Mammary epithelial cell (primary cell): ENCODE measurements at places on chromosomes 12 and 14. TPM values are rescaled to one million over a fixed set of nuclear protein-coding genes. Genes with fewer than 3 reads are reported as not detected.

Gene PPP2R5E
- 27.2 TPM for total RNA-seq

Gene GPR68
- not detected in 2 replicates for total RNA-seq

Gene ARHGEF25
- 2.1 and 2.6 TPM in 2 replicates for total RNA-seq

GRCh38 chr12:119373001-119373400, 38.5 kb downstream of the CCDC60 start:
- DNase-seq = no peak

Gene FOXN4
- total RNA-seq = not detected

DNA sequence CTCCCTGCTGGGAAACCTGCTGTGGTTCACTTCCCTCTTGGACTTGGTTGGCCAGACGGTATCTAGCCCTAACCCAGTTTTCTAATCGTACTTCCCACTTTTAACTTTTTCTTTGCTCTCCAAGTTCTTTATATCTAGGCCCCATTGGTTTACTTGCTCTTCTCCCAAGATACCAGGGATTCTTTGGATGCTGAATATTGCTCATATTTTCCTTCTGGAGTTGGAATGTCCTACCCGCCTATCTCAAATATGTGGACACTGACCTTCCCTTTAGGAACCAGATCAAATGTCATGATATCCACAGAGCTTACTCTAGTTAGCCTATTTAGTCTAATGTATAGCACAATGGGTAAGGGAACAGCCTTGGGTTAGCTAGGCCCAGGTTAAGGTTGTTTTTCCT, 228.6 kb downstream of the DACT1 start:
- DNase-seq = no peak

DNA sequence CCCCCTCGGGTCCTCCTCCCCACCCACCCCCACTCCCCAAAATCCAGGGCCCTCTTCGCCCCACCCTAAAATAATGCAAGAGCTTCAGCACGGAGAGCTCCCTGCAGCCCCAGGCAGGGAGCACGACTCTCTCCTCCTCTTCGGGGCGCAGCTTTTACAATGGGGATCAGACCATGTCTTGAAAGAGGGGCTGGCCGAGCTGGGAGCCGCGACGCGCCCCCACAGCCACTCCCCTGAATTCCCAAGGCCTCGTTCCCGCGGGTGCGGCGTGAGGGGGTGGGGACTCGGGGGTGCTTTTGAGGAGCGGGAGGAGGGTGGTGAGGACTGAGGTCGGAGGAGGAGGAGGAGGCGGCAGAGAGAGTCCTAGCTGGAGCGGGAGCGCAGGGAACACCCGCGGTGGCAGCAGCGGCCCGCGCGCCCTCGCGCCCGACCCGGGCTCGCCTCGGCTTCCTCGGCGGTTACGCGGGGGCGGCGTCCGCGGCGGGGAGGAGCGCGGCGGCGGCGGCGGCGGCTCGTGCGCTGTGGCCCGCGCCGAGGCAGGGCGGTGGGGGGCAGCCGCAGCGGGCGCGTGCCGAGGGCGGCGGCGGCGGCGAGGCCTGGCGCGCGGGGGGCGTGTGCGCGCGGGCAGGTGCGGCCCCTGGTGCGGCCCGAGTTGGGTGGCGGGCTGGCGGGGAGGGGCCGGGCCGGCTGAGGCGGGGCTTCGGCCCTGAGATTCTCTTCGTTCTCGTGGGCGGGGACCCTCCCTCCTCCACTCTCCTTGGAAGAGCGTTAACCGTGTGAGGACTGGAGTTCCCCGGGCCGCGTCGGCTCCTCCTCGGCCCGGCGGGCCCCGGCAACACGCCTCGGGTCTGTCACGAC, at the start of gene ANKS1B:
Gene ANKS1B, minus strand, starts transcription at position 666 of the 858 bp plus-strand sequence. CDS start 699 bp downstream, outside the sequence.
- DNase-seq = peak; percentile 19

GRCh38 chr14:29618323-29619067, 309.2 kb downstream of the PRKD1 start:
- no peak for DNase-seq
